ENCODE measurements at places on chromosomes 7 and 10.

- no peak overlapping the region for H3K27ac ChIP-seq
- H3K4me1 ChIP-seq: peaks cover 3% of the 10 kb centered on the region
- peaks cover 2% of the 10 kb centered on the region for H3K27me3 ChIP-seq
- DNase-seq: no peak
Measured at GRCh38 chr10:71921324-71922027, 42.7 kb upstream of the CHST3 start.

- no peak for DNase-seq
- no peaks in the 10 kb centered on the region for H3K27me3 ChIP-seq
- H3K27ac ChIP-seq: no peak overlapping the region
- H3K36me3 ChIP-seq: no peaks in the 10 kb centered on the region
- H3K4me1 ChIP-seq: no peaks in the 10 kb centered on the region
Measured at GRCh38 chr10:132840698-132841614, 55.0 kb upstream of the NKX6-2 start.

DNA sequence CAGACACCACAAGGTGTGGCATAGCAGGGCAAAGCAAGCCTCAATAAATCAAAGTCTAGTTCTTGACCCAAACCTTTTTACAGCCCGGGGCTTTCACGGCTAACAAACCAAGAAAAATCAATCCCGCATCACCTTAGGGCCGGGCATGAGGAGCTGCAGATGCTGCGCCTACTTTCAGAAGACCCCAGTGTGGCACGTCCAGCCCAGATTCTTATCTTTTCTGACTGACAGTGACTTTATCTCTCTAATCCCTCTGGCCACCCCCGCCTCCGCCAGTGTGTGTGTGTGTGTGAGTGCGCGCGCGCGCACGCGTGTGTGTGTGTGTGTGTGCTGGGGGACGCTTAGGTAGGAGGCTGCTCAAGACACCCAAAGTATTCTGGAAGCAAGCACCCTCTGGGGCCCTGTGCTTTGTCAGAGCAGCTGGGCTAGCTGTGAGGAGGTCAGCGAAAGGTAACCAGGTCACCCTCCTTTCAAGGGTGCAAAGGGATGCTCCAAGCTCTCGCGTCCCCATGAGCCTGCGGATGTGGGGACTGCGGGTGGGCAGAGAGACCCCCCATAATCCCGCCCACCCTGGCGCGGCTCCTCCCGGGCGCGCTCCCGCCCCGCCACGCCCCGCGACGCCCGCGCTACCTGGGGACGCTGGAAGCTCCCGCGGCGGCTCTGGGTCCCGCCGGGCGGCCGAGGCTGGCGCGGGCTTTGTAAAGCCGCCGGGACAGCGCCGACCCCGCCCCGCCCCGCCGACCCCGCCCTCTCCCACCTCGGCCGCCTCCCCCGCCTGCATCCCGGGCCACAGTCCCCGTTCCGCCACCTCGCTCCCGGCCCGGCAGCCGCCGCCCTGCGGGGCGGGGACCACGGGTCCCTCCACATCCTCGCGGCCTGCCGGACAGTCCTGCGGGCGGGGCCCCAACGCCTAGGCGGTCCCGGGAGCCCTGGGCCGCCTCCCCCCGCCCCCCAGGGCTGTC lies 57.1 kb upstream of the RHOBTB1 start:
- peaks cover 75% of the 10 kb centered on the region for H3K27me3 ChIP-seq
- DNase-seq: no peak
- no peak overlapping the region for H3K27ac ChIP-seq

GRCh38 chr7:92813390-92814024 lies 22.9 kb downstream of the CDK6 start:
- peaks cover 72% of the 10 kb centered on the region for H3K4me1 ChIP-seq
- DNase-seq: no peak
- H3K27me3 ChIP-seq: no peaks in the 10 kb centered on the region
- H3K27ac ChIP-seq: peak overlapping the region; percentile 98
- peak overlapping the region; percentile 64 for H3K4me3 ChIP-seq
- H3K36me3 ChIP-seq: peaks cover 69% of the 10 kb centered on the region

DNA sequence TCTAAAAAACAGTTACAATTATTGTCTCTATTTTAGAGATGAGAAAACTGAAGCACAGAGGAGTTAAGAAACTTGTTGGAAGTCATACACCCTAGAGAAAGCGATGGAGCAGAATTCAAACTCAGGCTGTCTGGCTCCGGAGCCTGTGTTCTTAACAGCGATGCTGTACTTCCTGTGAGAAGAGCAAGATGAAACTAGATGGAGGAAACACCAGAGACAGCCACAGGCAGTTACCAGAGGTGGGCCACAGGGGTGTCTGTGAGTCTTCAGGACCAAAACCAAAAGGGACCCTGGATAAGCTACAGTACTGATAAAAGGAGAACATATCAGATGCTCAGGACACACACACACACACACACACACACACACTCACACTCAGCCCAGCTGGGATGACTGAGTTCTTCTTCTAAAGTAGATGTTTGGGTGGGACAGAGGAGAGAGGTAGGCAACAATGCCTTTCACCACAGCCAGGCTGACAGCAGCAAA lies 289.2 kb downstream of the FZD1 start:
- H3K36me3 ChIP-seq: no peaks in the 10 kb centered on the region
- DNase-seq: no peak
- H3K27ac ChIP-seq: no peak overlapping the region
- no peak overlapping the region for H3K4me3 ChIP-seq

GRCh38 chr7:33979807-33980355 lies 74.5 kb downstream of the BMPER start:
- H3K27ac ChIP-seq: no peak overlapping the region
- H3K4me3 ChIP-seq: no peak overlapping the region
- H3K36me3 ChIP-seq: no peaks in the 10 kb centered on the region
- no peak for DNase-seq
- no peaks in the 10 kb centered on the region for H3K4me1 ChIP-seq

- H3K36me3 ChIP-seq: peaks cover 28% of the 10 kb centered on the region
- no peaks in the 10 kb centered on the region for H3K27me3 ChIP-seq
- no peak for DNase-seq
- no peak overlapping the region for H3K27ac ChIP-seq
- H3K4me3 ChIP-seq: no peak overlapping the region
- H3K4me1 ChIP-seq: peaks cover 5% of the 10 kb centered on the region
Measured at GRCh38 chr10:21688870-21689269, 154.8 kb downstream of the MLLT10 start.

Data from activated T-helper 2 cell treated with anti-CD3 and anti-CD28 coated beads, Interferon-gamma antibody, Interleukin-2, Interleukin-4, amounts not matched to agents 10 μg/mL and 5 μg/mL and 100 μg/mL, durations not matched to agents 14 hours and 24 hours and 36 hours (primary cell).